SK-N-SH treated with all-trans-retinoic acid at 6 μM for 48 hours (cell line): ENCODE measurements at places on chromosomes 13 and 19.

GRCh38 chr19:36008336-36008978, at the start of gene SYNE4:
TSS of gene SYNE4 (minus strand) at chr19:36008813. CDS start at chr19:36008681, 132 bp downstream.
- no peak for ATAC-seq

DNA sequence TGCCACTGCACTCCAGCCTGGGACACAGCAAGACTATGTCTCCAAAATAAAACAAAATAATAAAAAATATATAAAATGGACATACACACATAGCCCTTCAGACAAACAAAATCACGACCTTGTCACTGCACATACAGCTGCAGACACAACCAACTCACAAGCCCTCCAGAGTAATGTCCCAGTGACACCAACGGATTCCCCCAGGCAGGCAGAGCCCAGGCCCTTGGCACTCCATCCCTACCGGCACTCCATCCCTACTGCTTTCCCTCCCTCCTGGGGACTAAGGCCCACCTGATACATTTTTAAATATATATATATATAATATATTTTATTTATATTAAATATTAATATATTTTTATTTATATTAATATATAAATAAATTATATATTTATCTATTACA, 18.5 kb downstream of the ZNF101 start:
- ATAC-seq: no peak

- ATAC-seq: no peak
These were observed 249.5 kb upstream of the SLC10A2 start for GRCh38 chr13:103315711-103316110.

DNA sequence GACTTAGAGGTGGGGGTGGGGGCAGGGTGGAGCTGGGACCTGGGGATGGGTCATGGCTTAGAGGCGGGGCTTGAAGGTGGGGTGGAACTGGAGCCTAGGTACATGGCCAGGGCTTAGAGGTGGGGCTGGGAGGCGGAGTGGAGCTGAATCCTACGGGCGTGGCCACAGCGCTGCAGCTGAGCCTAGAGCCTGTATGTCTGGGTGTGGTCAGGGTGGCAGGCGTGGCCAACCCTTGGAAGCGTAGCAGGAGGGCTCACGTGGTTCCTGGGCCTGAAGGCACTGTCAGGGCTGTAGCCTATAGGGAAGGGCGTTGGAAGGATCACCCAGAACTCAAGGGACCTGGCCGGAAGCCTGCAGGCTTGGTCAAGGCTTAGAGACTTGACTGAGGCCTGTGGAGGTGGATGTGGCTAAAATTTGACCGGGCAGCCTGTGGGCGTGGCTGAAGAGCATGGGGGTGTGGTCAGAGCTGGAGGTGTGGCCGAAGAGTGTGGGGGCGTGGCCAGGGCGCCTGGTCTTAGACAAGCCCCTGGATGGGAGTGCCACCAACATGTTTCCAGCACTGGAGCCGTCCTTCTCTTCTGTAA, 24.3 kb downstream of the COLGALT1 start:
- peak; percentile 85 for ATAC-seq

DNA sequence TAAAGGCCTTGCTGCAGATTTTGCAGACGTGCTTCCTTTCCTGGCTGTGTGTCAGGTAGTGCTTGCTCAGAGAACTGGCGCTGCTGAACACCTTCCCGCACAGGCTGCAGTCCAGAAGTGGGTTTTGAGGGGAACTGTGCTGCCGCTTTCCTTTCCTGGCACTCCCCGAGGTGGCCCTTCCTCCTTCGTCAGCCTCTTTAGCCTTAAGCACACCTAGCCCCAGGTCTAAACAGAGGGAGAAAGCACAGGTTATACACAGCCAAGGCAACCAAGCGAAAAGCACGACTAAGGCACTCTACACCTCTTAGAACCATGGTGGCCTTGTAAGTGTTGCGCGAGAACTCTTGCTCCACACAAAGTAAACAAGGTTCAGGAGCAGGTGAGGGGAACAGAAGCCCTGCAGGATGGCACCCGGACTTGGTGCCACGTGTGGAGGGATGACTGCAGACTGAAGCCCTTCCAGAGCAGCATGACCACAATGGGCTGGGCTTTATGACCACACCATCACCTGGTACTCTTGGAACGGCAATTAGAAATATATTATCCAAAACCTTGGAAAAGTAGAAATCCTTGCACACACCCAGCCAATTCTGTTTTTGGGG, 23.6 kb downstream of the ZNF541 start:
- no peak for ATAC-seq

GRCh38 chr19:16522559-16523377, 19.5 kb downstream of the CHERP start:
- ATAC-seq: no peak

DNA sequence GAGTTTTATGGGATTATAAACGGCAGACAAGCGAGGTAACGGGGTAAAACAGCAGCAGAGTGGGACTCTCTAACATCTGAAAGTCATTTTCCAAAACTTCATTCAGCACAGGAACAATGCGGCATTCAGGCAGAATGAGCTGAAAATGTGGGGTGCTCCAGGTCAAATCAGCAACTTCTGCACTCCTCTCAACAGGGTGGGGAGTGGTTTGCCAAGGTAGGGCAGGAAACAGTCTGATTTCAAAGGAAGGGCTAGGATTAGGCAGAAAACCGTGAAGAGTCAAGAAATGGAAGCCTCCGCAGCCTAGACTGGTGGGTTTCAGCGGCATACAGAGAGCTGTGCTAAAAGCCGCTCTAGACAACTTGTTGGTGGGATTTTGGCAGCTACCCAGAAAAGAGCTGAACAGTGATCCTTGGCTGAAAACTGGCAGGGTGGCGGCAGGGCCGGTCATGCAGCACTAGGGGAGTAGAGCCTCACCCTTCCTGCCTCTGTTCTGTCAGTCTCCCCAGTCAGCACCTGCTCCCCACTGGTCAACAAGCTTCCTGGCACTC, 154.2 kb upstream of the KLF12 start:
- peak; percentile 22 for ATAC-seq

DNA sequence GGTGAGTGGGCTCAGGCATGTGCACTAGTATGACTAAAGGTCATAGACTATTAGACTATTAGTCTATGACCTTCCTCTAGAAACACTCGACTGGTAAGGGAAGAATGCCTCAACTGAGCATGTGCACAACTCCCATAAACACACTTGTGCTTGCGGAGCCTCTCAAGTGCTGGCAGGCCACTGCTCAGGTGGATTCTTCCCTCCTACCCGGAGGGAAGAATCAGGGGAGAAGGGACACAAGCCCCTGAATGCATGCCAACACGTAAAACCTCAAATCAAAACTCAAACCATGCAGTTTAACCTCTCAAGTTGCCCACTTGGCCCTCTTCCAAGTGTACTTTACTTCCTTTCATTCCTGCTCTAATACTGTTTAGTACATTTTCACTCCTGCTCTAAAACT, 287.6 kb upstream of the SGCG start:
- no peak for ATAC-seq

GRCh38 chr13:78598966-78599644, 4.2 kb downstream of the POU4F1 start:
- ATAC-seq: no peak

GRCh38 chr13:39375601-39376000, 227.4 kb downstream of the LHFPL6 start:
- ATAC-seq: no peak

- no peak for ATAC-seq
These were observed 20.1 kb downstream of the SH3GL1 start for GRCh38 chr19:4380254-4380727.

DNA sequence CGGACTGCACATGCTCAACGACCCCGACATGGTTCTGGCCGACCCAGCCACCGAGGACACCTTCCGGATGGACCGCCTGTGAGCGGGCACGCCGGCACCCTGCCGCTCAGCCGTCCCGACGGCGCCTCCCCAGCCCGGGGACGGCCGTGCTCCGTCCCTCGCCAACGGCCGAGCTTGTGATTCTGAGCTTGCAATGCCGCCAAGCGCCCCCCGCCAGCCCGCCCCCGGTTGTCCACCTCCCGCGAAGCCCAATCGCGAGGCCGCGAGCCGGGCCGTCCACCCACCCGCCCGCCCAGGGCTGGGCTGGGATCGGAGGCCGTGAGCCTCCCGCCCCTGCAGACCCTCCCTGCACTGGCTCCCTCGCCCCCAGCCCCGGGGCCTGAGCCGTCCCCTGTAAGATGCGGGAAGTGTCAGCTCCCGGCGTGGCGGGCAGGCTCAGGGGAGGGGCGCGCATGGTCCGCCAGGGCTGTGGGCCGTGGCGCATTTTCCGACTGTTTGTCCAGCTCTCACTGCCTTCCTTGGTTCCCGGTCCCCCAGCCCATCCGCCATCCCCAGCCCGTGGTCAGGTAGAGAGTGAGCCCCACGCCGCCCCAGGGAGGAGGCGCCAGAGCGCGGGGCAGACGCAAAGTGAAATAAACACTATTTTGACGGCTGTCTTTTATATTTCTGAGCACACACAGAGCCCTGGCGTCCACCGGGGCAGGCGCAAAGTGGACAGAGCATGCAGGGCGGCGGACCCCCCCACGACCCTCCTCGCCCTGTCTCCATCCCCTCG, 13.6 kb downstream of the COMP start:
- ATAC-seq: no peak

DNA sequence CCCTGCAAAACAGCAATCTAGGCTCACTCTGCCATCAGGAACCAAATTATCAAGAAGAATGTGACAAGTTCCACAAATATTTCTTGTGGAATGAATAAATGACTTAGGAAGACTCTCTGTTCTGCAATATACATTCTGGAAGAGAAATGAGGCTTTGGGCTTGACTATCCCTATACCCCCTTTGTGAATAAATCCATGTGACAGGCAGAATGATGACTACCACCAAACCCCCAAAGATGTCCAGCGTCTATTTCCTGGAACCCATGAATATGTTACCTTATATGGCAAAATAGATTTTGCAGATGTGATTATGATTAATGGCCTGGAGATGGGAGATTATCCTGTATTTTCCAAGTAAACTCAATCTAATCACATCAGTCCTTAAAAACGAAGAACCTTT, 139.3 kb downstream of the ENOX1 start:
- no peak for ATAC-seq

- no peak for ATAC-seq
These were observed 913.8 kb upstream of the GPC6 start for GRCh38 chr13:92312823-92313222.

DNA sequence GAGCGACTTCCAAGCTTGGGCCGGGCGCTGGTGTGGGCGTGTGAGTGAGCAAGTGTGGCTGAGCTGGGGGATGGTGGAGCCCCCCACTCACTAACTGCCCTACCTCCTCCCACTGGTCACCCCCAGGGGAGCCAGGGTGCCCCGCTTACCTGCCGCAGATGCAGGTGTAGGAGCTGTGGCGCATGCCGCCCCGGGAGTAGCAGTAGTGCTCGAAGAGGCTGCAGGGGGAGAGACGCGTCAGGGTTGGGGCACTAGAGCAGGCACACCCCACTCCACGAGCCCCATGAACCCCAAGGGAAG, 39.9 kb downstream of the CEBPG start:
- ATAC-seq: no peak

DNA sequence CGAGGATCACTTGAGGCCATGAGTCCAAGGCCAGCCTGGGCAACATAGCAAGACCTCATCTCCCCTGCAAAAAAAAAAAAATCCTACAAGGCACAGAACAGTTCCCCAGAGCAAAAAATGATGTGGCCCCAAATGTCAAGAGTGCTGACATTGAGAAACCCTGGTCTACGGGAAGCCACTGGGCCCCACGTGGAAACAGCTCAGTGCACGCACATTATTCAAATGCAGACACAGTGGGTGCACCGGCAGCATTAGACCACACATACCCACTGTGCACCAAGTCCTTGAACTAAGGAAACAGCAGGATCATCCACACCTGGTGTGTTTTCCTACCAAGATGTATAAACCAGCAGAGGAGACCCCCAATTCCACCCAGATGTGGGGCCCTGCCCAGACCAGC, 35.0 kb upstream of the ADGRE5 start:
- no peak for ATAC-seq

DNA sequence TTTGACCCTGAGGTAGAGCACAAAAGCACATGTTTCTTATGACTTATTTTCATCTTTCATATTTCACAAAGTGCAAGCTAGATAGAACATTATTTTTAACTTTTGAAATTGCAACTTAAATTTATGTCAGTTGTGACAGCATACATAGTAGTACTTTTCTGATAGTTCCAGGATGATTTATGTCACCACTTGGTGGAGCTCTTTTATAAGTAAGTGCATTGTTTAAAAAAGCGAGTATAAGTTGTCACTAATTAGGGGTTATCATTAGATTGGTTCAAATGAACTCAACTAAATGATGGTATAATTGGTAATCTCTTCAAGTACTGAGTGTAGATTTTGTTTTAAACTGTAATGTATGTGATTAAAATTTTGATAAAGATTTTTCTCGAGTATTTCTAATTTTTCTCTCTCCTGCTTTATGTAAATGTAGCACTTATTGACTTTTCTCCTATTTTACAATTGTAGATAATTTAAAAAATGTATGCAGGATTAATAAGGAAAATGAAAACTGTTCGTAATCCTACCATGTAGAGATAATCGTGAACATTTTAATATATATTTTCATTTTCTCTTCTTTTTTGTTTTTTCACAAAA, 31.1 kb downstream of the RB1 start:
- ATAC-seq: peak; percentile 57

DNA sequence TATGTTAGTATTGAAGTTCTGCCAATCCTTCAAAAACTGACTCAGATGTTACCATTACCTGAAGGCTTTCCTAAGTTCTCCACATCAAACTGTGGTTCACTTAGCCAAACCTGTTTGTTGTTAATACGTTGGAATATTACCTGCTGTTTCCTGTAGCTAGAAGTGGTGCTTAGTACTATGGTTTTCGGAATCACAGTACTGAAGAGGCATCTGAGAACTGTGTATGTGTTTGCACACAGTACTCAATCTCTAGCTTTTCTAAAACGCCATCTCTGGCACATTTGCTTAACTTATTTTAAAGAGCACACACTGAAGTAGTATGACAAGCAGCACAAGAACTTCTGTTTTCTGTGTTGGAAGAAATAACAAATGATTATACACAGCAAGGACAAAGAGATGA, 248.2 kb downstream of the SHISA2 start:
- no peak for ATAC-seq

GRCh38 chr13:27830010-27830409, 37.7 kb downstream of the GSX1 start:
- peak; percentile 75 for ATAC-seq

GRCh38 chr13:77930430-77930829, 11.8 kb upstream of the EDNRB start:
- ATAC-seq: no peak

DNA sequence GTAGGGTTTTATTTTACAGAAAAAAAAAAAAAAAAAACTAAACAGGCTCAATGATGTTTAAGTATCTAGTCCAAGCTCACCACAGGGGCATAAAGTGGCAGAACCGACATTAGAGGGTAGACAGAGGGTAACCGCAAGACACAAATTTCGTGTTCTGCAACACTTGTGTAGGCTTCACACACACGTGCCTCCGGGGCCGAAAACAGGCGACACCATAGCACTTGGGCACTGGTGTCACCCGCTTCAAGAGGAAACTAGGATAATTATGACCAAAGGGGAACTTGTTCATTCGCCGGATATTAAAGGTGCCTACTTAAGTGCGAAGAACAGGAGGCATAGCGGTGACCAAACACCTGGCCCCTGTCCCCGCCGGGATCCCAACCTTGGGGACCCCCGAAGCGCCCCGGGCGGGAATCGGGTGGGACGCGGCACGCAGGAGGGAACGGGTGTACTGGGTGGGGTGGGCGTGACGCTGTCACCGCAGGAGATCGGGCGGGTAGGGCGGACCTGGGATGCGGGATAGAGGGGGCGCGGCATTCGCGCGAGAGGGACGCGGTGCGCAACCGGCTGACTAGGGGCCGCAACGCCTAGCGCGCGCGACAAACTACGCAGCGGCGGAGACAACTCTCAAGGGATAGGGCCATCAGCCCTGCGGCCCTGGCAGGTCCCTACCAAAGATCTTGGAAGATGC, 558 bp downstream of the MZT1 start:
- ATAC-seq: peak; percentile 61

GRCh38 chr19:47438793-47439220, 19.5 kb upstream of the MEIS3 start:
- no peak for ATAC-seq

GRCh38 chr19:14406645-14407401, 12.3 kb downstream of the DDX39A start:
- no peak; the same call in 2 of the 3 replicates for ATAC-seq
